Activated naive CD4-positive, alpha-beta T cell treated with anti-CD3 and anti-CD28 coated beads, Interleukin-2, amount 50 U/mL, for 72 hours (primary cell): ENCODE measurements at places on chromosomes 12 and 14.

DNA sequence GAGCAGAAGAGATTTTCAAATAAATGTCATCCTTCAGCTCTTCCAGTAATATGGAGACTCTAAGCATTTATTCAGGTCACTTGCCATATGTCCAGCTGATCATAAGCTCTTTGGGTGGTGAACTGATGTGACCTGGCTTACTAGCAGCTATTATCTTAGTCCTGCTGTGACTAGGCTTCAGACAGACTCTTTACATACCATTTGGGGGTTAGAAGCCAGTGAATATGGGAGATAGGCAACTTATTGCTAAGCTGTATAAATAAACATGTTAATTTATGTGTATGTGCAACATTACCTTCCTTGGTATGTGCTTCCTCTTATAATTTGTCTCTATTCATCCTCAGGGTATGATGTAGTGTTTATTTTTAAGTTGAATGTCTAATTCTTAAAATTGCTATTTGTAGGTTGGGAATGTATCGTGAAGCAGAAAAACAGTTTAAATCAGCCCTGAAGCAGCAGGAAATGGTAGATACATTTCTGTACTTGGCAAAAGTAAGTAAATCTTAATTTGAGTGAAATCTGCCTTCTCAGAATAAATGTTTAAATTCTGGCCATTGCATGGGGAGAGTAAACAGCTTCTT is 32.4 kb downstream of the TTC8 start:
- DNase-seq: no peak

DNA sequence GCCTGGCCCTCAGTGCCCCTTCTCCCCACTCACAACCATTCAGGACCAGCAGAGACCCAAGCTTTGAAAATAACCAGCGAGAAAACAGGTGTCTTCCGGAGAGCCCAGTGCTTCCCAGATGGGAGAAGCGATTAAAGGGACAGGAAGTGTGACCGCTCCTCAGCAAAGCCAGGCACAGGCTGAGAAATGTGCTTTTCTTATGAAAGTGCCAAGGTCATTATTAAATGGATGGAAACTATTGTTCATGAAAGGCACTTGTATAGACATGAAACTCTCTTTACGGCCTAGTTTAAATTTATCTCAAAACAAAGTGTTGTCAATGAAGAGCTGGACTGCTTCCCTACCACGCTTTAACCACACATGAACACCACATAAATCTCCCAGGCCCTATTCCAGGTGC is 210.4 kb downstream of the SPTSSA start:
- no peak for DNase-seq

DNA sequence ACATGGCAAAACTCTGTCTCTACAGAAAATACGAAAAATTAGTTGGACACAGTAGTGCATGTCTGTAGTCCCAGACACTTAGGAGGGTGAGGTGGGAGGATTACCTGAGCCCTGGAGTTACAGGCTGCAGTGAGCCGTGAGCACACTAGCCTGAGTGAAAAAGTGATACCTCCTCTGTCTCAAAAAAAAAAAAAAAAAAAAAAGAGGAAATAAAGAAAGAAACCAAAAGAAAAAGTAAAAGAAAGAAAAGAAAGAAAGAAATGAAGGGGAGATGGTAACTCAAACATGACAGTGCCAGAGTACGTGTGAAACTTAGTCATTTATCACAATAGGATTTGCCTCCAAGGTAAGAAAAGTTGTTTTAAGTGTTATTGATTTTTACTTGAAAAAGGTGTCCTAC is 407.0 kb upstream of the MGAT4C start:
- no peak for DNase-seq

DNA sequence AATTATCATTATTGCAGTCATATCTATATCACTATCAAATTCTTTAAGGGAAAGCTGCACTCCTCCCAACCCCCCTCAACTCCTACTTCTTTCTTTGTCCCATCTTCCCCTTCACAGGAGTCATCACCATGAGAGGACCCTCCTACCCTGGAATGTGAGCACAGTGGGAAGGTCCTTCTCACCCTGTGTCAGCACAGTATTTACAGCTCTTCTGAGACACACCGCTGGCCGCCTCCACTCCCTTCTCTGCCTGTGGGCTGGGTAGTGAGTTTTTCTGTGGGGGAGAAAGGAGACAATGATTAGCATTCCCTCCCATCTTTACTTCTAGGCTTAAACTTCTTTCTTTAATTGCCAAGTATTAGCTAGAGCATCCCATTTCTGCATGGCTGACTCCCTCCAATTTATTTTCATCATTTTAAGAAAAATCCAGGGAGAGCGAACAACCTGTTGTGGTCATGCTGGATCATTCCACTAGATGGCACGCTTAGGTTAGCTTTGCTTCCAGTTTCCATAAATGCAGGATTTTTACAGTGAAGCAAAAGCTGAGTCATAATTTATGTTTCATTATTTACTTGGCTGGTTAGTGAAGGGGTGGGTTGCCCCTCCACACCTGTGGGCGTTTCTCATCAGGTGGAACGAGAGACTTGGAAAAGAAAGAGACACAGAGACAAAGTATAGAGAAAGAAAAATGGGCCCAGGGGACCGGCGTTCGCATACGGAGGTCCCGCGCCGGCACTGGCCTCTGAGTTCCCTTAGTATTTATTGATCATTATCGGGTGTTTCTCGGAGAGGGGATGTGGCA is 188.5 kb downstream of the ALX1 start:
- no peak for DNase-seq

GRCh38 chr12:116891019-116891418 is 9.8 kb upstream of the HRK start:
- DNase-seq: no peak

- no peak for DNase-seq
Observed at GRCh38 chr12:108772247-108772646, 40.9 kb upstream of the CORO1C start.
